ENCODE measurements at places on chromosomes 6 and 20.

DNA sequence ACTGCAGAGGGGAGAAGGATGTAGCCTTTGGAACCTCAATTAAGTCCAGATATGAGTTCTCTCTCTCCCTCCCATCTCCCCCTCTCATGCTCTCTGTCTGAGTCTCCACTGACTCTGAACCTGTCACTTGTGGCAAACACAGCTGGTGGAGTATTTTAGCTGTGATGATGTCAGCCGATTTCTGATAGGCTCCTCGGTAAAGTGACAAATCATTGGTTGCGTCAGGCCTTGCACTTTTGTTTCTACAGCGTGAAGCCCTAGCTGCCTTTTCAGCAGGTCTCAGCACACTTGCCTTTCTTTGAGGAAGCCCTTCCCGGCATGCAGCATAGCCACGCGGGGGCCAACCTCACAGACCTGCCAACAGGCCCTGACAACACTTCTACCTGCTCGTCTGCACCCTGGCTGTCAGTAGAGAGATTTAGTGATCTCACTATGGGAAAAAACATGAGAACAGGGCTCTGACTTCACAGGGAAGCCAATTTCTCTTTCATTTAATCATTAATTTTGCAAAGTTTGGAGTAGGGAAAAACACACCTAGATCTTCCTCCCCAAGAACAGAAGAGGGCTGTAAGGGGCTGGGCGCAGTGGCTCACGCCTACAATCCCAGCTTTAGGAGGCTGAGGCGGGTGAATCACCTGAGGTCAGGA, 84.4 kb downstream of the GMPR start:
- DNase-seq = peak; percentile 67

DNA sequence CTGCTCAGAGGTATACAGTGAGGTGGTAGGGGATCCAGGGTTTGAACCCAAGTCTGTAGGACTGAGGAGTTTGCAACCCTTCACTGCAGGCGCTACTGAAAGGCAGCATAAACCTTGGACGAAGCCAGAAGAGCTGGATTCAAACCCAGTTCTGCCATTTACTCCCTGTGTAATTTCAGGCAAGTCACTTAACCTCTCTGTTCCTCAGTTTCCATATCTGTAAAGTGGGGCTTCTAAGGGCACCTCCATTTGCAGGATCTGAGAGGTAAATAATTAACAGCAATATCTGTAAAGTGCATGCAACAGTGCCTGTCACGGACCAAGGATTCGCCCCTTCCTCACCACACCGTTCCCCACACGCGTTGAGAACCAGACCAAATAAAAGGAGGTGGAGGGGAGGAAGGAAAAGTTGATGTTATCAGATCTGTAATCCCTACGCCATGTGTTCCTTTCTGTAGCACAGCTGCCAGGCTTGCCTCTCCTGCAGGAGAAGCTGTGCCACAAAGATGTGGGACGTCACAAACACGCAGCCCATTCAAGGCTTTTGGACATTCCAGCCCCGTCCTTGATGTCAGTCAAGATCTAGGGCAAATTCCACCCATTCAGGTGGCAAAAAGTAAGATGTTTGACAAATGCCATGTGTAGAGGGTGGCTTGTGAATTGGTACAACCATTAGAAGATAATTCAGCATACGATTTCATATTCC, 9.8 kb downstream of the RIPOR3 start:
- DNase-seq = no peak

DNA sequence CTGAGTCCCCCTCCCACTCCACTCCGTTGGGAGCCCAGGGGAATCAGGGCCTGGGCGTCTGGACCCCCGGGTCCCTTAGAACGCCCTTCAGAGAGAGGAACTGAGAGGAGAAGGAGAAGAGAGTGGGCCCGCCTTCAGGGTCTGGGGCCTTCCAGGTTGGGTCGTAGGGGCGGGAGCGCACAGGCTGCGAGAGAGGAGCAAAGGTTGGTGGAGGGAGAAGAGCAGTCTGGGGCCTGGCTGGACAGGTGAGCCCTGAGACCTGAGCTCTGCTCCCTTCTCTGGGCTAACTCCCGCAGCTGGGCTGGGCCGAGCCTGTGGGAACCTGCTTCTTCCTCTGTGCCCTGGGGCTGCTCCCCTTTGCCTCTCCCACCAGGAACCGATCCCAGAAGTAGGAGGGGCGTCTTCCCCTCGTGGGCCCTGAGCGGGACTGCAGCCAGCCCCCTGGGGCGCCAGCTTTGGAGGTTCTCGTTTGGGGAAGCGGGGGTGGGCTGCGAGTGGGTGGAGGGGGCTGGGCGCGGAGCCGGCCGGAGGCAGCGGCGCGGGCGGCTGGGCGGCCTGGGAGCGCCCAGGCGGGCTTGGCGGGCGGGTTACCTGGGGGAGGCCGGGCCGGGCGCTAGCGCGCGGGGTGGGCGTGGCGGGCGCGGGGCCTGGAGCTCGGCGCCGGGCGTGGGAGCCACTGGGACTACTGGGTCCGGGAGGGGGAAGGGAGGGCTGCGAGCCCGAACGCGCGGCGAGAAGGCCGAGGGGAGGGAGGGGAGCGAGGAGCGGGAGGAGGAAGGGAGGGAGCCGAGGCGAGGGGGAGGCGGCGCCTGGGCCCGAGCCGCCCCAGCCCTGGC, at the start of gene DDR1:
Gene DDR1, plus strand, starts transcription at position 835 of the 836 bp plus-strand sequence. CDS start 4,211 bp downstream, outside the sequence.
- peak; percentile 36 for DNase-seq

DNA sequence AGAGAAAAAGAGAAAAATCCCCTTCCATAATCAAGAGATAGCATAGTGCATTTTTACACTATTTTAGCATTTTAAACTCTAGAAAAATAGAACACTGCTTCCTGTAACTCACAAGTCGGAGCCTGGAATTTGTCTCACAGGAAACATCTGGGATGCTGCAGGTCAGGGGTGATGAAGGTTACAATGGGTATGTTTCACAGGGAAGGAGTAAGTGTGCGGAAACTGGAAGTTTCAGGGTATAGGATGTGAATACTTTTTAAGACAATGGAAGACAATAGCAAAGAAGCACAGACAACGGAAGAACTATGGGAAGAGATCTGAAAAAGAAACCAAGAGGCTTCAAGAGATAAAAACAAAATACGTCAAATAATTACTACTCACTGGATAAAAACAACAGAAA, 361.0 kb upstream of the MARCKS start:
- DNase-seq = no peak

DNA sequence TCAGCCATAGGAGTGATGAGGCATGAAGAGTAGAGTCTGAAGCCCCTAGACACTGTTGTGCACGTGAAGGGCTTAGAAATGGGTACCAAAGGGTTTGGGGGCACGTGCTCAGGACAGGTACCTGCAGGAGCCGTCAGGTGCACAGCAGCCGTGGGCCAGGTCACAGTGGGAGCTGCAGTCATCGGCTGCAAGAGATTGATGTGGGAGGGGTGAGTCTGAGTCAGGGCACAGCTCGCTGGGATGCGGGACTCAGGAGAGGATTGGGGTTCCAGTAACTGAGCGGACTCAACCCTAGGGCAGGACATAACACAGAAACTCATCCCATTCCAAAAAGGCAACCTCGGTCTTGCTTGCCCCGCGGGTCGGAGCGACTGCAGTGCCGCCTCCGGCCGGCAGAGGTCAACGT, 1.1 kb downstream of the DLK2 start:
- no peak for DNase-seq

DNA sequence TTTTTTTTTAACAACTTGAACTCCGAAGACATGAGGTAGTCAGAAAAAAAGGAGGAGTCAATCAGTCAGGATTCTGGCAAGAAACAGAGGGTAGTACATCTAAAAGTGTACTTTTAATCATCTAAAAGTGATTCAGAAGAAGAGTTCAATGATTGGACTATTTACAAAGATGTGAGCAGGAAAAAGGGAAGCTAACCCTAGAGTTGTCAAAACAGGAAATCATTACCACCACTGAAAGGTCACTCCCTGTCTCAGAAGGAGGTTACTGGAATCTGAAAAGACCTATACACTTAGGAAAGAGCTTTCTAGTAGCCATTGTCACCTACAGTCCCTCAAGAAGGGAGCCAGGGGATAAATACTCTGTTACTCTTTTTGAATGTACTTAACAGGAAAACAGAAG, 16.7 kb upstream of the LMBRD1 start:
- DNase-seq = no peak

- DNase-seq = peak; percentile 21
Measured at GRCh38 chr6:9225441-9225871, 790.1 kb upstream of the SLC35B3 start.

- DNase-seq = no peak
Measured at GRCh38 chr6:24931296-24931695, 4.5 kb downstream of the RIPOR2 start.

DNA sequence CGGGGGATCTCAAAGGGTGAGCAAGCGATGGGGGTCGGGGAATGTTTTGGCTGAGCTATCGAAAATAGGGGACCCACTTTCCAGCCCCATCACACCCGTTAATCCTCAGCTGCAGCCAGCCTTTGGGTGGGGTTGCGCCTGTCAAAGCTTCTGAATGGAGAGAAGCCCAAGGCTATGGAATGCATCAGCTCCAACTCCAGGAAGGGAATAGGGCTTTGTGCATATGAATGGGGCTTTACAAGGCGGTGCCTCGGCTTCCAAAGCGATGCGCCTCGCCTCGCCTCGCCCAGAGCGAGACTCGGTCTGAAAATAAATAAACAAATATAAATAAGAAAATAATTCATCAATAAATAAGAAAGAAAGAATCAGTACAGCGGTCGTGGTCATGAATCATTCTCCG, 751.4 kb upstream of the DEFB115 start:
- no peak for DNase-seq

GRCh38 chr20:10985536-10985935, 311.7 kb upstream of the JAG1 start:
- no peak for DNase-seq

DNA sequence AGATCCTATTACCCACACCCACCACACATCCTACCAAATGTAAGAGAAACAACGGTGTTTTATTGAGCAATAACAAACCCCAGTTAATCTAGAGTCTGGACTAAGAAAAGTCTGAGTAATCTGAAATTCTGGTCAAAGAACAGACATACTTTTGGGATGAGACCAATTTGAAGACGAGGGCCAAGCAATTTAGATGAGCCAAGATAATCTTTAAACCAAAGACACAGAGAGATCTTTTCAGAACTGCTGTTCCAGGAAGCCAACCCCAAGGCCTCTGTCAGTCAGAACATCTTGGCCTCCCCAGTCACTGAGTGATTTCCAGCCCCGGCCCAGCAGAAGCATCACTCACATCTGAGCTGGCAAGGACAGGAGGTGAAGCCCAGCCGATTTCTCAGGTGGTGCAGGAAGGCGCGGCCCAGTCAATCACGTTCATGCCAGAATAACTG, 118.5 kb upstream of the SYNDIG1 start:
- peak; percentile 12 for DNase-seq

DNA sequence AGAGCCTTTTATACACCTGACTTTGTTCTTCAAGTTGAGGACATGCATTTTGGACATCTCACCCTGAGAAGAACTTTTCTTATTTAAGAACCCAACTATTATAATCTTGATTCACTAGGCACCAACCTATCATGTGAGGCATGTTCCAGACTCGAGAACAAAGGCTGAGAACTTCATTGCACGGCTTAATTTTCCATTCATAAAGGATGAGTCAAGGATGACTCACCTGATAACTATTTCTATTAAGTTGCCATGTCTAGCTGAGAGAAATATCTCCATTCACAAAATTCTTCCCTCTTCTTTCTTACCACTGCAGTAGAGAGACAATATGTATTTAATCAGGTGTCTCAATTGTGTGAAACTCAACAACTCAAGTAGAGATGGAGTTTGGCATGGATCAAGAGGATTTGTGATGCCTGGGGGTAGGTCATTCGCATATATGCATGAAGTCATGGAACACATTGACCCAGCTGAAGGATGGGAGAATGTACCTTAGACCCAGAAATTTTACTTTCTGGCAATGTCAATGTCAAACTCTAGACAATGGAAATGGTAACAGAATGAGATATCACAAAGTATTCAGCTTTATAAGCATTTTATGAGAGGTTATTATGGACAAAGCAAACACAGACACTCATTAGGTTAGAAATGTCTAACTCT, 208.7 kb upstream of the PRND start:
- DNase-seq = peak; percentile 82

DNA sequence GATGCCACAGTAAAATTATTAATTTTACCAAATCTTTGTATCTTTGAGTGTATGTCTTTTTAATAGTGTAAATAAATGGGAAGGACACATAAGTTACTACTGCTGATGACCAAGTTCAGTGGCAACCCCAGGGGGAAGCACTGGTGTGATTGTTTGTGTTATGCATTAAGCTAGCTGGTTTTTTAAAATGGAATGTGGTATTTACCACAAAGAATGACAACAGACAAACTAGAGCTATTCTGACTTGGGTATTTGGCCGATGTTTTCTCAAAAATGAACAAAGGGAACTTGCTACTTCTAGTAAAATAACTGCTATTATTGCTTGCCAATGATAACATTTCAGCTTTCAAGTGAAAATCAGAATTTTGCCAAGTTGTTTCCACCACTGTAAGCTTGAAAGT, 2.9 kb downstream of the FNDC1 start:
- DNase-seq = no peak

- no peak for DNase-seq
Measured at GRCh38 chr6:34468378-34468892, 2.6 kb downstream of the PACSIN1 start.

- DNase-seq = no peak
Measured at GRCh38 chr20:11772226-11772730, 145.4 kb upstream of the BTBD3 start.

- no peak for DNase-seq
Measured at GRCh38 chr6:89144354-89144906, 1.4 kb upstream of the PM20D2 start.

DNA sequence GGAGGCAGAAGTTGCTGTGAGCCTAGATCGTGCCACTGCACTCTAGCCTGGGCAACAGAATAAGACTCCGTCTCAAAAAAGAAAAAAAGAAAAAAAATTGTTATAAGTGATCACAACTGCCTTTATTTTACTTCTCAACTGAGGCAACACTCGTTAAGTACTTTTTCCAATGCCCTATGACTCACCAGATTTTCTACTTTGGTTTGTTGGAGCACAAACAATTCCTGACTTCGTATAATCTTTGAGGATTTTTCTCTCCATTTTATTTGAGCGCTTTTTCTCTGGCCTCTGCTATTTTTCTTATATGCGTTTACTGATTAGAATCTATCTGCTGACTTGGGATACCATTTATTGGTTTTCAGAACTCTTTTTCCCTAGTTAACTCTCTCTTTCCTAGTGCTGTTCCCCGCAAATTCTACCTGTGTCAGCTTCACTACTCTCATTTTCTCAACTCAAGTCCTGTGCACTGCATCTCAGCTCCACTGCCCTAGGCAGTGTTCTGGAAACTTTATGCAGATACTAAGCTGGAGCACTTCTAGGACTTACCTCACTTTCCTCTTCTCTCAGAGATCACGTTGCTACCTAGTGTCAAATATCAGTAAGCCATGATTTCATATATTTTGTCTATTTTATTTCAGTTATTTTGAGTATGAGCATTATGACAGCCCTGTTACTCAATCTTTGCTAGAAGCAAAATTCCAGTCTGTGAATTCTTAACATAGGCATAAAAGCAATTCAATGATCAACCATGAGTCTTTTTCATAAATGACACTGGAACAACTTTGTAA, 1120.1 kb upstream of the CITED2 start:
- DNase-seq = no peak

DNA sequence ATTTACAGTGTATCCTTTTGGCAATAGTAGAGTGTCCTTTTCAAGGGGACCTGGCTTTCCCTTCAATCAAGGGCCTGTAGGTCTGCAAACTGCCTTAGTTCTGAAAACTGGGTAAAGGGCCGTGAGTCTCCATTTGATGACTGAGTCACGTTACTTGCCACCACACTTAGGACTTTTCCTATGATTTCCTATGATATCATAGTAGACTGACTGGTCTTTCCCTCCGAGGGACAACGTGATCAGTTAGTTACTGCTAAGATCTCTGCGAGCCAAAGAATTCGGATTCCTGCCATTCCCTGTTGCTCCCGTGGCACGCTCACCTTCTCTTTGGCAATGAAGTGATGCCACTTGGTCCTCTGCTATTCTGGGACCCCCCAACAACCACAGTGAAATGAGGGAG, 8.4 kb downstream of the ZNF831 start:
- no peak for DNase-seq
